ENCODE measurements at places on chromosomes 12 and 14.

DNA sequence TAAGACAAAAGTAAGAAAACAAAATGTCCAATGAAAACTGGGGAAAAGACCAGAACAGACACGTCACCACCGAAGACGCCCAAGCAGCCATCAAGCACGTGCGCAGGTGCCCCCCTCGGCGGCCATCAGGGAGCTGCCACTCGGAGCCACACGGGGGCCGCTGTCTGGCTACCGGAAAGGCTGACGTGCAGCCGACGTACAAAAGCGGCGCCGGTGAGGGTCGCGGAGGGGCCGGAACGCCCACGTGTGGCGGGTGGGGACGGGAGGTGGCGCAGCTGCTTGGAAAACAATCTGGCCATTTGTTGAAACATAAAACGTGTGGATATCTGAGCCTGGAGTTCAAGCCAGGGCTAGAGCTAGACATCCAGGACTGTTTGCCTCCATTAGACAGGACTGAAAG, 60.7 kb downstream of the GALNT9 start:
- no peak for DNase-seq

- DNase-seq = peak; percentile 33
Measured at GRCh38 chr12:7188562-7189397, 706 bp upstream of the PEX5 start.

DNA sequence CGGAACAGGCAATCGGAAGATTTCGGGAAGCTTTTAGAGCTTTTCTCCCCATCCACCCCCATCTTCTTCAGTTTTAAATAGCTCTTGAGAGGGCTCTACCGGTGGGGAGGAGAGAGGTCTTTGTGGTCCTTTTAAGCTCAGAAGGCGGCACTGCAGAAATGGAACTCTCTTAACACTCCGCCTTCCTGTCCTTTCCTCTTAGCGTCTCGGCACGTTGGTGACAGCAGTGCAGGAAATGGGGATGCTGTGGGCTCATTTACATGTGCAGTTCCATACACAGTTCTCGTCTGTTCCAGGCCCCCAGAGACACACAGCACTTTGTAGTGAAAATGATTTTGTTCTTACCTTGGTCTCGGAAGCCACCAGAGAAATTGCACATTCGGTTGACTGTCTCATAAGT, 50.4 kb upstream of the RIN3 start:
- DNase-seq = no peak

GRCh38 chr12:65497660-65498059, 219.2 kb downstream of the MSRB3 start:
- no peak for DNase-seq

GRCh38 chr12:64218597-64218996, 3.5 kb downstream of the KICS2 start:
- DNase-seq = no peak

DNA sequence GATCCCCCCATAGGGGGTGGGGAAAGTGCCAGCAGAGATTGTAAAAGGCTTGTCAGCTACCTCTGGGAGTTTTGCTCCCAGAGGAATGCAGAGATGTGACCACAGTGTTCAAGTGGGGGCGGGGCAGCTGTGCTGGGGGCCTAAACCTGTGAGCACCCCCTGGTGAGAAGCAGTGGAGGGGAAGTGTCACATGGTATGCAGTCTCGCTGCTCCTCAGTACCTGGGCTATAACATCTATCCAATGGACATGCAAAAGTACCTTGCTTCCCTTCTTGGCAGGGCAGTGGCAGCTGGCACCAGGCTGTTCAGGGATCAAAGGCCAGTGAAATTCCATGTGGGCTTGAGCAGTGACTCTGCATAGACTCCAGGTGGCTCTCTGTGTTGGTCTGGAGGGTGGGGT, 20.3 kb downstream of the OR4K2 start:
- DNase-seq = no peak

- no peak for DNase-seq
Measured at GRCh38 chr12:44021471-44021971, 185.6 kb downstream of the TMEM117 start.

DNA sequence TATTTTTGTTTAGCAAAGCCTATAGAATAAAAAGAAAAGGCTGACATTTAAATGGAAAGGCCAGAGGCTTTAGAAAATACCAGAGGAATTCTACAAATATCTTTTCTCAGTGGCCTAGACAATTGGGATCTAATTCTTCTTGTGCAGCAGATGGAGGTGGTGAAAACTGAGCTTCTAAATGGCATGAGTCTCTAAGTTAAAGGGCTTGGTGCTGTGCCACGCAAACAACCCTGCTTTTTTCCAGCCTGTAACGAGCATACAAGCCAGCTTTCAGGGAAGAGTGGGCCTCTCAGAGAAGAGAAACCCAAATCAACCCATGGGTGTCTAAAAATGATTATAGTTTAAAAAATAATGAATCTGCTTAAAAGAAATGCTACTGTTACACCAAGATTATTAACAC, 237.9 kb upstream of the NAV3 start:
- DNase-seq = no peak

GRCh38 chr12:85874031-85874461, at the start of gene NTS:
Gene NTS, plus strand, starts transcription at chr12:85874295. Its CDS starts 109 bp downstream, at chr12:85874404.
- DNase-seq = no peak

DNA sequence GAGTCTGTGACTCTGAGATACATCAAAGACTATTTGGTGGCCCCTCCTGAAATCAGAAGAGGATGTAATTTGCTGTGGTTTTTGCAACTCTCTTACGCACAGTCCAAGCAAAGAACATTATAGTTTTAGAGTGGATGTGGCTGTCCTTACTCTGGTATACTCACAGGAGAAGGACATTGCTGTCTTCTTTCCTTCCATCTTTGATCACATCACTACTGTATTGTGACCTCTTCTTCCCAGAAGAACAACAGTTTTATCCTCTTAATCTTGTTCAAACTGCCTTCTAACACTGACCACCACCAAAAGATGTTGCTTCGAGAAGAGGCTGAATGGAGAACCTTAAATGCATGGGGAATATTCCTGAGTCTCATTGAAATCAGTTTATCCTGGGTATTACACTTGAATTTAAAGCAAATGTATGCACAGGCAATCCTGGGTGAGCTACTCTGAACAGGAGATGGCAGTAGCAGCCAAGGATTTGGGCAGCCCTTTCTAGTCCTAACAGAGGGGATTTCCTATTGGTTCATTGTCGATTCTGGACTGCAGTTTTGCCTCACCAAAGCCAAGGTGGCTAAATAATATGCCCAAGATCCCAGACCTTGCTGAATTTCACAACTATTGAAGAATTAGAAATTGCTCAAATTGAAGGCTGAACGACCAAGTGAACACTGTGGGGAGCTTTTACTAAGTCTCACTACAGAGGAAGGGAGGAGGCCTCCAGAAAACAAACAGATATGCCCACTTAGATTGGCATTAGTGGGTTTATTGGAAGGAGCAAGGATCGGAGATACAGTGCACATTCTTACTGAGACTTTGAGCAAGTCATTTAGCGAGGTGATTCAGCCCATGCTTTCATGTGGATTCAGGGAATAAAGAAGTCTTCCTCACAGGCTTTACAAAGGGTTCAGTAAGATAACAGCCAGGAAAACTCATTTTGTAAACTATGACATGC, 282.8 kb downstream of the PAWR start:
- DNase-seq = no peak

DNA sequence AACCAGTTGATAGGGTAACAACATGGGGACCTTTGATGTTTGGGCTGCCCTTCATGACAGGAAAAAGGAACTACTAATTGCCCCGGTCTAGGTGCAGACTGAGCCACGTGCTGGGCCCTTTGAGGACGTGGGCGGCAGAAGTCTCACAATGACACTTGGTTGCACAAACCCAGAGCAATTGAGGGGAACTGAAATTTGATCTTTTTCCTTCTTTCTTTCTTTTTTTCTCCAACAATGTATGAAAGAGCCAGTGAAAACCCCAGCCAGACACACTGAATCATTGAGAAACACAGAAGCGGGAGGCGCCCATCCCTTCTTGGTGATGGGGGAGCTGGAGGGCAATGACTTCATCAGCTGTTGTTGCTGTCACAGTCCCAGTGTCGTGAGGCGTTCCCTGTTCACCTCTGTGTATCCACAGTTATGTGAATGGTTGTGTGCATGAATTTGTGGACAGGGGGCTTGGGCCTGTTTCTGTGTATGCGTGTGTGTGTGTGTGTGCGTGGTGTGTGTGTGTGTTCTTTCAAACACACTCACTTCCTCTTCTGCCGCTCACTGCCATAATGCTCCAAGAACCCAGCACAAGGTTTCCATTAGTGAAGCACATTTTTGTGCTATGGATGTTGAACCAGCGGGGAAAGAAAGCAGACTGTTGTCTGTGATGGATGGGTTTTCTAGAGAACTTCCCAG, 137.5 kb upstream of the CCND2 start:
- DNase-seq = no peak

GRCh38 chr14:54786838-54787237, 115.8 kb downstream of the GCH1 start:
- no peak for DNase-seq

Data from CMK (cell line).